ENCODE measurements at places on chromosomes 11 and 22.

DNA sequence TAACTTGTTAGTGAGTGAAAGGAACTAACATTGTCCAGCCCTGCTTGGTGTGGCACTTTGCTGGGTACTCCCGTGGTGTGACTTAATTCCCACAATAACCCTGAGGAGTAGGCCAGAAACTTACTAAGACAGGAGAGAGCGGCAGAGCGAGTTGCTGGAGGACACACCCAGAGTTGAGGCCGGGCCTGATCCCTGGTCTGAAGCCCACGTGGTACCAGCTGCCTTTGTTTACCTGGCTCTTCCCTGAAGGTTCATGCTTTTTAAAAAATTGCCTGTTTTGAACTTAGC lies 594 bp downstream of the MPST start:
- peak; percentile 7 for DNase-seq

GRCh38 chr22:46367707-46368191 lies 32.2 kb downstream of the TRMU start:
- DNase-seq = peak; percentile 73

DNA sequence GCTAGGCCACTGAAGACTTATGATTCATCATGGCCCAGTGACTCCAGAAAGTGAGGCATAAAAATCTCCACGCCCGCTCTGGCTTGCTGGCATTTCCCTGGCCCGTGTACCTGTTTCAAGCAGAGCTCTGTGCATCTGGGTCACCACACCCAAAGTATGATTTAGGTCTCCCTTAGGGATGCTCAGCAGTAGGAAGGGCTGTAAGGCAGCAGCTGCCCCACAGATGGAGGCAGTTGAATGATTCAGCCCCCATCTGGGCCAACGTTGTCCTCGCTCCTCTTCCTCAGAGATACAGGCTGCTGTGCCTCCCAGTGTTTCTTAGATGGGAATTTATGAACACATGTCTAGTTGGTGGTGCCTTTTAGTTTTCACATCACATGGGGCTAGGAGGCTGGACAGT lies 21.6 kb downstream of the GPR83 start:
- no peak for DNase-seq

DNA sequence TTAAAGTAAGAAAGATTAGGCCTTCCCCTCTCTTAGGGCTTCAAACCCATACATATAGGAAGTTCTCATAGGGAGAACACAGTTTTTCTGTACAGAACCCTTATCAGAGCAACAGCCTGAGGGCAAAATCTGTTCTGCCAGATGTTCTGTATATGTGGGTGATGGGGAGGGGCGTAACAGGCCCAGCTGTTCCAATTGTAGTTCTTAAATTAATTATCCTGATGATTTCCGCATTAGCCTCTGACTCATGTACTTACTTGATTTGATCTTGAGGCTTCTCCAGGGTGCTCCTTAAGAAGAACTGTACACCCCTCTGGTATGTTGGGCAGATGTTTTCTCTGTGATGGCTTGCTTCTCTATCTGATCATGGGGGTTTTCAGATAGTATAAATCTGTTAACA lies 123.1 kb upstream of the C11orf87 start:
- DNase-seq = no peak

- DNase-seq = no peak
Observed at GRCh38 chr11:3907590-3907989, 52.1 kb downstream of the STIM1 start.

DNA sequence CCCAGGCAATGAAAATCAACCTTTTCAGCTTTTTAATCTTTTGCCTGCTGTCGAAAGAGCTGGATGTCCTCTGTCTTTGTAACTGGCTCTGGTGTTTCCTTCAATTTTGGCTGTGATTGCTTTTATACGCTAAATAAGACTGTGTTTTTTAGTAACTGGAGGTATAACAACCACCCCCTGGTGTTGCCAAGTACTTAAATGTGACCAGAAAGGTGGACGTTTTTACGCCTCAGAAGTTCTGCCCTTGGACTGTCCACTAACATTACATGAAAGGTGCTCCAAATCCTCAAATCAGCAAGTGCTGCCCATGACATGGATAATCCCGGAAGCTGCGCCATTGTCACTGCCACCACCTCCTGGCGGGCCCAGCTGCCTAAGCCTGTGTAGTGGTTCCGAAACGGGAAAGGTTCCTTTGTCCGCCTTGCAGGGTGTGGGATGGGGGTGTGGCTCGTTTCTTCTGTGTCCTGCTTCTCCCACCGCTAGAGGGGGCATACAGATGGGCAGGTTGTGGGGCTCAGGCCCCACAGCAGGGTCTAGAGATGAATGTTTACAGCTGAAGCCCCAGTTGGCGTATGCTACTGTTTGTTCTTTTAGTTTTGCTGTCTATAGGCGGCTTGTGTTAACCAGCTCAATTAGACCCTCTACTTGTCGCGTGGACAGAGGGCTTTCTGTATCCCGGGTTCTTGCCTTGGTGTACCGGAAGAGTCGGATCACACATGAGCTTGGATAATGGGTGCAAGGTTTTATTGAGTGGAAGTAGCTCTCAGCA lies 82.2 kb upstream of the SEPTIN5 start:
- no peak for DNase-seq

DNA sequence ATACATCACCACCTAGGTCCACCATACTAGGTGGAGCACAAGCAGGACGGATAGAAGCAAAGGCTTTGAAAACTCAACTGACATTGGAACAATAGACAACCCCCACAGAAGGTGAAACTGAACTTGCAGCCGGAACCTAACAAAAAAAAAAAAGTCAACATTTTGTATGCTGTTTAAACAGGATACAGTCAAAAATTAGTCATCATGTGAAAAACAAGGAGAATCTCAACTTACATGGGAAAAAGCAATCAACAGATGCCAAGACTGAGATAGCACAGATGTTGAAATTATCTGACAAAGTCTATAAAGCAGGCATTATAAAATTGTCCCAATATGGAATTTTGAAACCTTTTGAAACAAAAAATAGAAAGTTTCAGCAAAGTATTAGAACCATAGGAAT lies 123.8 kb downstream of the RAB38 start:
- DNase-seq = no peak

- DNase-seq = peak; percentile 47
Observed at GRCh38 chr22:30390974-30391691, 3.9 kb upstream of the RNF215 start.

DNA sequence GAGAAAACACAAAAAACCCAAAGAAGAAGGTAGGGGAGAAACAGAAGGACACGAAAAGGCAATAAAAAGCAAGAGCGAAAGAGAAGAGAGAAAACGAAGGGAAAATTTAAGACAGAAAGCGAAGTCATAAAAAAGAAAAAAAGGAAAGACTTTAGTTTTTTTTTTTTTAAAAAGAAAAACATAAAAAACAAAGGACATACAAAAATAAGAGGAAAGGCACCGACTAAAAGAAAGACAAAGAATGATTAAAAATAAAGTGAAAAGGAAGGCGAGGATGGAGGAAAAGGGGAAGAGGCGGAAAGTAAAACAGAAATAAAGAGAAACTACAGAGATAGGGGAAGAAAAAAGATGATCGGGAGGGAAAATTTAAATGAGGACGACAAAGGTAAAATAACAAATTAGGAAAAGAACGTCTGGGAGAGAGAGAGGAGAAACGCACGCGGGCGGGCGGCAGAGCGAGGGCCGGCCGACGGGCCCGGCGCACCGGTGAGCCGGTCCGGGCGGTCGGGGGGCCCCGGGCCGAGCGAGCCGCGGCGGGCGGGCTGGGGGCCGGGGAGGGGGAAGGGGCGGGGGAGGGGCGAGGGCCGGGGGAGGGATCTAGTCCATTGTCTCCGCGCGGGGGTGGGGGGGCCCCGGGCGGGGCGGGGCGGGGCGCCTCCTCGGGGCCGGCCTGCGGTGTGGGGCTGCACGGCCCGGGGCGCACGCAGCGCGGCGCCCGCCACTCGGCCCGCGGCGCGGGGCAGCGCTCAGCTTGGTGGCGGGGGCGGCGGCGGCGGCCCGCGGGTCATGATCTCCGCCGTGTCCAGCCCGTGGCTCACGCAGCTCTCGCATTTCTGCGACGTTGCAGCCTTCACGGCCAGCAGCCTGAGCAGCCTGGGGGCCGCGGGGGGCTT lies at the start of gene TBX1:
Gene TBX1 (plus strand): TSS at position 721 of the 893 bp plus-strand sequence. CDS start 66 bp downstream, at position 787.
- no peak for DNase-seq

GRCh38 chr11:42552786-42553185 lies 759.0 kb upstream of the API5 start:
- no peak for DNase-seq

DNA sequence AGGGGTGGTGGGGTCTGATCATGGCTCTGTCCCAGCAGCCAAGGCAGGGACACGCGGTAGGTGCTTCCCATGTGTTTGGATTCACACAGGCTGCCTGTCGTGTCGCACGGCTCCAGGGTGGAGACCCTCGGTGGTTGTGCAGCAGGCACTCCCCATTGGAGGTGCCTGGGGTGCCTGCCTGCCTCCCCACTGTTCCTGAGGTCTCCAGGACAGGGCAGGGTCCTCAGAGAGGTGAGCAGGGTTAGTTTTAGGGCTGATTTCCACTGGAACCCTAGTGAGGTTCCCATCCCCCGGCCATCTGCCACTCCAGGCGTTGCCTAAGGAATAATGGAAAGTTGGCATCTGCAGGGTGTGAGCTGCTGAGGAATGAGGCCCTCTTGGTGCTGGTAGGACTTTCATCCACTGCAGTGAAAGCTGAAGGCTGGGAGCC lies 32.3 kb downstream of the OSBPL5 start:
- DNase-seq = no peak

GRCh38 chr22:30221121-30221992 lies 25.2 kb downstream of the LIF start:
- no peak for DNase-seq

- no peak for DNase-seq
Observed at GRCh38 chr11:118010738-118011461, 24.7 kb downstream of the IL10RA start.

GRCh38 chr22:40213478-40213877 lies 35.8 kb downstream of the TNRC6B start:
- no peak for DNase-seq

DNA sequence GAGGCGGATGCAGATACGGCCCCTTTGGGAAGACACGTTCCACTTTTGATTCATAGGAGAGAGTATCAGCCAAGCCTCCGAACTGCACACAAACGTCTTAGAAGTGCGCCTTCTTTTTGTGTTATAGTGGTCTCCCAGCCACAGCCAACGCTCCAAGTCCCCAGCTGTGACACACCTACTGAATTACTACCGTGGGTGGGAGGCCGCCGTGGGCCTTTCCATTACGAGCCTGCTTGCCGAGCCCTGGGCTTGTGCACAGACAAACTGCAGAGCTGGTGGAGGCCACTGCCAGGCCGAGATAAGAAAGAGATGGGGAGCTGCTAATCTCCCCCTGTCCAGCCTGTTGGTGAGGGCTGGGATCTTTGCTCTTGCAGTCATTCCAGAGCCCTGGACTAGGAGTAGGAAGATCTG lies 761 bp downstream of the HMBS start:
- DNase-seq = no peak

DNA sequence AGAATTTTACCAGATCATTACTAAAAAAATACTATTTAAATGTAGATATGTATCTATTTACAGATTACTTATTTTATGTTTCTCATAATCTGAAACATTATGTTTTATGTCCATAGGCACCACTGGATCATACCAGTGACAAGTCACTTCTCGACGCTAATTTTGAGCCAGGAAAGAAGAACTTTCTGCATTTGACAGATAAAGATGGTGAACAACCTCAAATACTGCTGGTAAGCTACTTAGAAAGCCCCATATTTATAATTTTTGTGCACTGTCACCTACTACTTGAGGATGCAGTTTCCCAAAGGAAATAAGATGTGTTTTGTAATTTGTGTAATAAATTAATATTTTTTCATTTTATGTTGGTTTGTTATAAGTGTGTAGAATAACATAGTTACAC lies 42.6 kb downstream of the USP47 start:
- no peak for DNase-seq

DNA sequence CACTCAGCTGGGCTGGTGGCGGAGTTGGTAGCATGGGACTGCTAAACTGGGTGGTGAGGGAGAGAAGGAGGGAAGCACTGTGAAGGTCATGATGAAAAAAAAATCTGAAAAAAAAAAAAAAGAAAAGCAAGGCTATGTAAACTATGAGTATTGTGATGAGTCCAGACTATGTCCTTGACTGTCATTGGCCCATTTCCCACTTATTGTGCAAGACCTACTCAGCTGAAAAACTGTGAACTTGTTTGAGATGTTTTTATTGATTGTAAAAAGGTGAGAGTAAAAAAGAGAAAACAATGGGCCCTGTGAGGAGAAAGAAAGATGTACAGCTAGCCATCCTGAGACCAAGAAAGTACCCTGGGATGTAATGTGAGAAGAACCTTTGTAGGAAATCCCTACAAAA lies 798.4 kb upstream of the TENM4 start:
- DNase-seq = no peak

GRCh38 chr11:67493548-67494370 lies 10.9 kb downstream of the AIP start:
- no peak for DNase-seq

DNA sequence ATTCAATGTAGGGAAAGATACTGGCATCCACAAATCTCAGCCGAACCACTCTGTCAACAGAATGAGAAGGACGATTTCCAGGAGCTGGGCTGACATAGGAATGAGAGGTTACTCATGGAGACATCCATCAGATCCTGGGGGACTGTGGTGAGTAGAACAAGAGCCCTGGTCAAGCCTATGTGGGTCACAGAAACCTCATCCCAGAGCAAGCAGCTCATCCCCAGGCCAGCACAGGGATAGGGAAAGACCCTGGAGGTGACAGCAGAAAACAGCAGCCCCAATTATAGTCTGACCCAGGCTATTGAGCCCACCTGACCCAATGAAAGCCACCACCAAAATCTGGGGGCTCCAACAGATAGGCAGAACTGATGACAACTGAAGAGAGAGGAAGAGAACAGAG lies 128.0 kb upstream of the SERPIND1 start:
- no peak for DNase-seq

- DNase-seq = no peak
Observed at GRCh38 chr11:69344570-69345145, 50.7 kb downstream of the MYEOV start.

DNA sequence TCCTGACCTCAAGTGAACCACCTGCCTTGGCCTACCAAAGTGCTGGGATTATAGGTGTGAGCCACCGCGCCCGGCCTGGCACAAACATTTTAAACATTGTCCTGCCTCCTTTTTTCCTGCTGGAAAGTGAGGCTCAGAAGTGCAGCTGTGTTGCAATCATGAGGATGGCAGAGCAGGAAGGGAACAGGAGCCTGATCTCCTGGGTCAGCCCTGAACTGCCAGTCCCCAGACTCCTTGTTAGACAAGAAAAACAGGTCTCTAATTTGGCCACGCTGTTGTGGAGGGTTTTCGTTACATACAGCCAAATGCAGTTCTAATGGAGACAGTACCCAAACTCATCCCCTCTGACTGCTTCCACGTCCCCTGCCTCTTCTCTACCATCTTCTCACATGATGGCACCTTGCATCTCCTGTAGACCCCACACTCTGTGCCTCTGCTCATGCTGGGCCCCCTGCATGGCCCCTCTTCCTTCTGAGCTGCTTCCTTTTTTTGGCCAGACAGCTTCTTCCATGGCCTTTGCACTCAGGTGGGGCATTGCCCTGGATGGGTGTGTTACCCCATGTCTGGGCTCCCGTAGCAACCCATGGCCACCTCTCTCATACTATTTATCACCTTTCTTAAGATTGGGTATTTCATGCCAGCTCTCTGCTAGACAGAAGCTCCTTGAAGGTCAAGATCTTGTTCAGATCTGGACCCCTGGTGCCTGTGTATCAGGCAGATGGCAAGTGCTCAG lies 227.1 kb downstream of the CEP164 start:
- DNase-seq = no peak

GRCh38 chr11:71148716-71149115 lies 103.7 kb downstream of the SHANK2 start:
- DNase-seq = no peak
